Cerebellar nuclear complex (tissue), 1 donor: ENCODE measurements at places on chromosomes 16 and 17.

DNA sequence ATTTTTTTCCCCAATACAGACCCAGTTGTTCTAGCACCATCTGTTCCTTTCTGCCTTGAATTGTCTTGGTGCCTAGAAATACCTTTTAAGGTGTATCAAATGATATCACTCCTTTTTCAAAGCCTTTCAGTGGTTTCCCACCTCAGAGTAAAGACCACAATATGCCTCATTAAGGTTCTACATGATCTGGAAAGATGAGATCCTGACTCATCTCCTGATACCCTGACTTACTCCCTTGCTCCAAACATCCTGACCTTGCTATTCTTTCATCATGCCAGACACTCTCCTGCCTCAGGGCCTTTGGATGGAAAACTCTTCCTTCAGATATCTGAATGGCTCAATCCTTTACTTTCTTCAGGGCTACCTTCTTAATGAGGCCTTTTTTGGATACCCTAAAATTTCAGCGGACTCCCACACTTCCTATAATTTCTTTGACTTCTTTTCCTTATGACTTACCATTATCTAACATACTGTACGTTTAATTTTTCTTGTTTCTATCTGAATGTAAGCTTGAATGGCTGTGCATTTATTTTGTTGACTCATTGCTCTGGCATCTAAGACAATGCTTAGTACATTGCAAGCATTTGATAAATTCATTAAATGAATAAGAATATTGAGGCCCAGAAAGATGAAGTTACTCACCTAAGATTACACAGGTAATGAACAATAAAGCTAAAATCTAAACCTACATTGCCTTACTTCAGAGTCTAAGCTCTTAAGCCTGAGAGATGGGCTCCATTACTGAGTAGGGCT lies 19.2 kb downstream of the FLOT2 start:
- DNase-seq, result no peak

DNA sequence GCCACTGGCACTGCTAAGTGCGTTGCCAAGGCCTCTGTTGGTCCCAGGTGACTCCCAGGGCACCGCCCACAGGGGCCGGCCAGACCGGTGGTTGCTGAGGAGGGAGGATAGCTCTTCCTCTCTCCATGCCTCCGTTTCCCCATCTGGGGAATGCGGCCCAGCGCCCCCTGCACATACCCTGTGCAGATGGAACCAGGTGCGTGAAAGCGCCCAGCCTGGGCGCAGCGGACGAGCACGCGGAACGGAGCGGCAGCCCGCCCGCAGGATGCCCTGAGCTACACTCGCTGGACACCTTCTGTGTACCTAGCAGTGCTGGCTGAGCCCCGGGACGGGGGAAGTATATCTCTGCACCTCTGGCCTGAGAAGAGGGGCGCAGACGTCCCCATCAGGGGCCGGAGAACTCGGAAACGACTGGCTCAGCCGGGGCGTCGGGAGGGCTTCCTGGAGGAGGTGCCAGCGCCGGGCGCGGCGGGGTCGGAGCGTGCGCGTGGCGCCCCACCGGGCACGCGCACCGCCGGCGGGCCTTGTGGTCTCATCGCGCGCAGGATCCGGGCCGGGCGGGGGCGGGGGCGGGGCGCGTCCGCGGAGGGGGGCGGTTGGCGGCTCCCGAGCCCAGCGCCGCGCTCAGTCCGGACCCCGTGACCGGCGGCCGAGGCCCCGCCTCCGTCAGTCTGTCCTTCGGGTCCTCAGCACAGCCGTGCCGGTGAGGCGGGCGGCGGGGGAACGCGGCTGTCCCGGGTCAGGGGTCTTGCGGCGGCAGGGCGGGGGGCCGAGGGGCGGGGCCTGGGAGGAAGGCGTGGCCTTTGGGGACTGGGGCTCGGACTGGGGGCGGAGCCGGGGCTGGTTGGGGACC lies at the start of the genes CCDC78 and HAGHL:
Gene CCDC78, minus strand, starts transcription at position 6 of the 853 bp plus-strand sequence. CDS start 76 bp downstream, outside the sequence.
Gene HAGHL, plus strand, starts transcription at position 669 of the 853 bp plus-strand sequence. CDS start 404 bp downstream, outside the sequence.
- no peak for DNase-seq

DNA sequence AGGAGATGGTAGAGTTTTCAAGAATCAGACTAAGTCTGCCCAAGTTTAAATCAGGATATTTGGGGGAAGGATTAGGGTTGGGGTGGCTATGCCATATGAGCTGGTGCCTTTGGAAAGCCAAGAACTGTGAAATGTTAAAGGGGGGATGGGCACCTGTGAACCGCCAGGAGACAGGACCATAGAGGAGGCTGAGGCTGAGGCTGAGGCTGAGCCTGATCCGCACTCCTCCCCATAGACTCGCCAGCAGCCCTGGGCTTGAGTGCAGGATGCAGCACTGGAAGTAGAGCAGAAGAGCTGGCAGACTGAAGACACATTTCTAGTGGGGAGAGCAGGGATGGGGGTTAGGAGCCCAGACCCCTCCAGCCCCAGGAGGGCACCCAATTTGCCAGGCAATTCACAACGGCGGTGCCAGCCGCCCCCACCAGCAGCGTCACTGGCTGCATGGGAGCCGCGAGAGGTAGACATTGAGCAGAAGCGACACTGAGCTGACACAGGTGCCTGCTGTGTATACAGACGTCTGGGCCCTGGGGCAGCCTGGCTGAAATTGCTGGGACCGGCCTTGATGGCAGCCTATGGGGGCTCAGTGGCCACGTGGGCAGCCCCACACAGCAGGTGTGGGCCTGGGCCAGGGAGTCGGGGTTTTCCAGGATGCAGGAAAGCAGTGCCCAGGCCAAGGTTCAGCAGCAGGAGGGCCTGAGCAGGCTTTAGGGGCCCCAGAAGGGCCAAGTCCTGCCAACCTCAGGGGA lies 9.2 kb downstream of the PIMREG start:
- no peak for DNase-seq

DNA sequence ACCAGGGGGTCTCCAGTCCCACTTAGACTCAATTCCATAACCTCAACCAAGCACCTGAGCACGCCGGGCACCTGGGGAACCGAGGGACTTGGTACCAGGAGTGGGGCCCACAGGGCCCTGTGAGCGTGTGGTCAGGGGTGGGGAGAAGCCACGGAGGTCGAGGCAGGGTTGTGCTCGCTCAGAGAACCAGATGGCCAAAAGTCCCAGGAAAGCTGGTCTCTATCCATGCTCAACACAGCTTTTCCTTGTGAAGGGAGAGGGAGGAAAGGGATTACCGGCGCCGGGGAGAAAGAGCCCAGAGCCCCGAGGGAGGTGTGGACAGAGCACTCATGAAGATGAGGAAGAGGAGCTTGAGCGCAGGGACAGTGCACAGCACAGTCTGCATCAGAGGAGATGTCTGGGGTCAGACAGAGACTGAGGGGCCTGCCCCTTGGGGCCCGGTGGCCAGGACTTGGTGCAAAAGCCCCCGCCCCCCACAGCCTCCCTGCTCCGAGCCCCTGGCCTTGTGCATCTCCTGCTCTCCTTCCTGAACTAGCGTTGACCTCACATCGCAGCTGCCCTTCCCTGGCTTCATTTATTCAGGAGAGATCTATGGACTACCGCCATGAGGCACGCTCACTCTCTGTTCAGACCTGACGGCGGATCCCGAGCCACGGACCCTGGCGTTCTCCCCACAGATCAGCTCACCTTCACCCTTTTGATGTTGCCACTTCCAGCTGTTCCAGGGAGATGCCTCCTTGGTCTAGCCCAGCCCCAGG lies 355.4 kb upstream of the TNRC6C start:
- DNase-seq, result no peak

- DNase-seq, result no peak
These were observed 168.0 kb downstream of the AATF start for GRCh38 chr17:37116671-37117185.

DNA sequence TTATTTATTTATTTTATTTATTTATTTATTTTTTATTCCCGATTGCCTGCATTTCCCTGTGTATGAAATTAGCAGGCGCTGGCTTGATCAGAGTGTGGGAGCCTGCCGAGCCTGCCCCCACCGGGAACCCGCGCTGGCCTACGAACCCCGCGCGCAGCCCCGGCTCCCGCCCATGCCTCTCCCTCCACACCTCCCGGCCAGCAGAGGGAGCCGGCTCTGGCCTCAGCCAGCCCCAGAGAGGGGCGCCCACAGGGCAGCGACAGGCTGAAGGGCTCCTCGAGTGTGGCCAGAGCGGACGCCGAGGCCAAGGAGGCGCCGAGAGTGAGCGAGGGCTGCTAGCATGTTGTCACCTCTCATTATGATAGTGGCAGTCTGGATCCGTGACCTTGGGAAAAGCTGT lies 13.0 kb upstream of the RBL2 start:
- DNase-seq, result no peak

- DNase-seq, result no peak
These were observed 5.9 kb downstream of the GTF3C1 start for GRCh38 chr16:27543801-27544200.

DNA sequence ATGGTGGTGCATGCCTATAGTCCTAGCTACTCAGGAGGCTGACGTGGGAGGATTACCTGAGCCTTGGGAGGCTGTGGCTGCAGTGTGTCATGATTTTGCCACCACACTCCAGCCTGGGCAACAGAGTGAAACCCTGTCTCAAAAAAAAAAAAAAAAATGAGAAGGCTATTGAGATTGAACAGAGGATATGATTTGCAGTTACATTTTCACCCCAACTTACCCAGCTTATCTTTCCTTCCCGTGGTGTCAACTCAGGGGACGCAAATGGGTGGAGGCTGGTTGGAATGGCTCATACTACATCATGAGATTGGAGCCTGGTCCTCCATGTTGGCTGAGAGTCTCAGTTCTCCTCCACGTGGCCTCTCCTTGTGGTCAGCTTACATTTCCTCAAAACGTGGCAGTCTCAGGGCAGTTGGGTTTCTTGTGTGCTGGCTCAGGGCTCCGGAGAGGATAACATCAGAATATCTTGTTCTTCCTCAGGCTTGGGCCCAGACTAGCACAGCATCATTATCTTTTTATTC lies 17.2 kb upstream of the NSMCE1 start:
- no peak for DNase-seq

- DNase-seq, result no peak
These were observed 51.0 kb downstream of the CMIP start for GRCh38 chr16:81495321-81496234.

DNA sequence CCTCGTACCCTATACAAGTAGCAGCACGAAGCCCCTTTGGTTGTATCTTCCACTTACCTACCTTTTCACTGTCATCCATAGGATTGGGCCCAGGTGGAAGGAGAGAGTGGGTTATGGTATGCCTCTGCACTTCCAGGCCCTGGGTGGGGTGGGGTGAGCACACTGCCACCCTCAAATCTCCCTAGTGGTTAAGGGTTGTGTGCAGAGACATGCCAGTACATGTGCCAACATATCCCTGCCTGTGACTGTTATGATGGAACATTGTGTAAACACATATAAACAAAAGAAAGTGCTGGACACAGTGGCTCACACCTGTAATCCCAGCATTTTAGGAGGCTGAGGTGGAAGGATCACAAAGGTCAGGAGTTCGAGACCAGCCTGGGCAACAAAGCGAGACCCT lies 11.1 kb downstream of the HROB start:
- no peak for DNase-seq

GRCh38 chr17:51258756-51259563 lies 889 bp downstream of the MBTD1 start:
- no peak for DNase-seq

DNA sequence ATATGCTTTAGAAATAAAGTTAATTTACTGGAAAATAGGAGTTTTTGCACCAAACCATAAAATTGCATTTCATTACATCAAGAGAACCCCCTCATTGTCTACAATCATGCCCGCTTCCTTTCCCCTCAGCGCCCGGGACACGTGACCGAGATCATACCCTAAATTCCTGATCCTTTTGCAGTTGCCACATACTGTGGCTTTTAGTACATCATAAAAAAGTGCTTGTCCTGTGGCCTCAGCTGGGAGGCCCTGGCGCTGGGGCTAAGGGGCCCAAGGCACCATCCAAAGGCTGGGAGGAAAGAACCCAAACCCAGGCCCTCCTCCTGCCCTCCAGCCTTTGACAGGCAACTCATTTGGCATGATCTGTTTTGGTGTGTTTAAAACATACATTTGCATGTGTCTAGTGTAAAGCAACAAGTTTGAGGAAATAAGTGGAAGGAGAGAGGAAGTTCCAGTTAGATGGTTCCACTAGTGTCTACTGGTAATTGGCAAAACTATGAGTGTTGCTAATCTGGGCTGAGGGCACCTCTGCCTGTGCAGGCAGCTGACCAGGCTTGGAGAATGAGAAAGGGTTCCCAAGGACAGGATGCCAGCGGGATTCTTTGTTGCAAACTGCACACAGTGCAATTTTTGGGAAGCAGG lies 6.0 kb downstream of the CDK5R1 start:
- DNase-seq, result no peak

GRCh38 chr17:36616061-36617029 lies 15.0 kb downstream of the MRM1 start:
- no peak for DNase-seq

GRCh38 chr17:78130090-78130436 lies 508 bp upstream of the TMC8 start:
- DNase-seq, result no peak

- DNase-seq, result no peak
These were observed 167.0 kb downstream of the MAP2K4 start for GRCh38 chr17:12187658-12188057.

- no peak for DNase-seq
These were observed 25.6 kb upstream of the CRISPLD2 start for GRCh38 chr16:84794186-84794585.

- no peak for DNase-seq
These were observed 82.0 kb upstream of the ZNF423 start for GRCh38 chr16:49937886-49938285.

DNA sequence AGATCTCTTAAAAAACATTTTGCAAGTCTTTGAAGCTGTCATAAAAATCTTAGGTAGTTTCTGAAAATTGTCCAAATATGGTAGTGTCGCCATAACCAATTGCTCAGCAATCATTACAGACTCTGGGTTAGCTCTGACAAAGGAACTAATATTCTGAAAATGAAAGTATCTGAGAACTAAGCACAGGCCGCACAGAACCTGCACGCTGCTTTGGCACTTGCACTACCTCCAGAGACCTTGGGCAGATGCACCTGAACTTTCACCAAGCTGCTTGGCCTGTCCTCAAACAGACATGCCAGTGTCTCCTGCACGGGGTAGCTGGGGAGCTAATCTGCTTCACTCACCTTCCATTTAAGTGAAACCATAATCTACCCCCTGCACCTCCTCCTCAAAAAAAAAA lies 317.0 kb downstream of the MAF start:
- DNase-seq, result no peak

DNA sequence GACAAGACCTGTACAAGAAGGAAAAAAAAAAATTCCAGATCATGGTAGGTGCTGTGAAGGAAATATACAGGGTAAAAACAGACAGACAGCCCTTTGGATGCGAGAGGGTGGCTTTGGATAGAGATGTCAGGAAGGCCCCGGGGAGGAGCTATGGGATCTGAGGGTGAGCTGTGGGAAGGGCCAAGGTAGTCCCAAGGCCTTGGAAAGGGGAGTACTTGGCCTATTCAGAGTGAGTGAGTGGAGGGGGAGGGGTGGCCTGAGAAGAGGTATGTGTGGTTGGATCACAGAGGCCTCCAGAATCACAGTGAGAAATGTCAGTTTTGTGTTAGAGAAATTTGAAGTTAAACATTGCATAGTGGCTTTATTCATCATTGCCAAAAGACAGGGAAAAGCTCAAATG lies 31.2 kb upstream of the AKTIP start:
- no peak for DNase-seq

- no peak for DNase-seq
These were observed 235.0 kb downstream of the CHD9NB start for GRCh38 chr16:52817696-52818095.
